Stimulated activated CD4-positive, alpha-beta T cell treated with anti-CD3 and anti-CD28 coated beads, Interleukin-15, amount 100 ng/mL, for 1 hour (primary cell): ENCODE measurements at places on chromosomes 3 and 15.

DNA sequence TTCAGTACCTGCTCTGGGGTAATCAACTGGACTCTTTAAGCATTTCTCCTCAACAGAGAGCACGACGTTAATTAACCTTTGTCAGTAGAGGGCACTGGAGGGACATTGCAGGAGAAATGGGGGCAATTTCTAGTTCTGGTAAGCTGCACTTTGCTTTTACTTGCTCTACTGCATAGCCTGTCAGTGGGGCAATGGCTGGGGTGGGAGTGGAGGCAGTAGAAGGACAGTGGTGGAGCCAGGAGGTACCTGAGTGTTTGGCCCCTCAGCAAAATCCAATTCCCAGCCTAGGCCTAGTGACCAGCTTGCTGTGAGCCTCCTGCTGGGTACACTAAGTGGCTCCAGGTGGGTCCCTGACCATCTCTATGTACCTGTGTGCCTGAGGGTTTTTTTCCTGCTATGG is 18.3 kb upstream of the MED12L start:
- DNase-seq, result no peak

DNA sequence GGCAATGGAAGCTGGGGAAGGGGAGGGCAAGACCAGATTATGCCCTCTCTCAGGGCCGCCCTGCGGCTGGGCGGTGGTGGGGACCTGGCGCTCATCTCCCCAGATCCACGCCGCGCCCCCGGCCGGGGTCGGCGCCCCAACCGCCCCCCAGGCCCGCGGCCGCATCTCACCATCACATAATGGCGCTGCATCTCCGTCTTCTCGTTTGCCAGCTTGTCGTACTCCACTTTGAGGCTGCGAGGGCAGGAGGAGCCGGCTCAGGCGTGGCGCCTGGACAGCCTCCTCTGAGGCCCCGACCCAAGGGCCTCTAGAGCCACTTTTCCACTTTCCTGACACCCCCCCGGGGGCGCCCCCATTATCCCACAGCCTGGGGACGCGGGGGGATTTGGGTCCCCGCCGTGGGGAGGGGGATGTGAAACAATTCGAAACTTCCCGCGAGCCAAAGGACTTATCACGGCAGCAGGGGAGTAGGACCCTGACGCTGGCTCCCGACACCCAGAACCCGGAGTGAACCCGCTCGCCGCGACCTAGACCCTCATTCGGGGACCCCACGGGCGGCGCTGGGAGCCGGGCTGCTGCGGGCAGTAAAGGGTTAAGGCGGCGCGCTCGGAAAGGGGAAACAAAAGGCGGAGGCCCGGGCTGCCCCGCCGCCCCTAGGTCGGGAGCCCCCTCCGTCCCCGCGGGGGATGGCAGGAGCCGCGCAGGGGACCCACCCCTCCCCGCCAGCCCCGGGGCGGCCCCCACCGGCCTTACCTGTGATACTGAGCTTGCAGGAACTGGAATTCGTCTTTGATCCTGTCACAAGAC is 2.1 kb downstream of the TLE3 start:
- DNase-seq, result peak; percentile 45

DNA sequence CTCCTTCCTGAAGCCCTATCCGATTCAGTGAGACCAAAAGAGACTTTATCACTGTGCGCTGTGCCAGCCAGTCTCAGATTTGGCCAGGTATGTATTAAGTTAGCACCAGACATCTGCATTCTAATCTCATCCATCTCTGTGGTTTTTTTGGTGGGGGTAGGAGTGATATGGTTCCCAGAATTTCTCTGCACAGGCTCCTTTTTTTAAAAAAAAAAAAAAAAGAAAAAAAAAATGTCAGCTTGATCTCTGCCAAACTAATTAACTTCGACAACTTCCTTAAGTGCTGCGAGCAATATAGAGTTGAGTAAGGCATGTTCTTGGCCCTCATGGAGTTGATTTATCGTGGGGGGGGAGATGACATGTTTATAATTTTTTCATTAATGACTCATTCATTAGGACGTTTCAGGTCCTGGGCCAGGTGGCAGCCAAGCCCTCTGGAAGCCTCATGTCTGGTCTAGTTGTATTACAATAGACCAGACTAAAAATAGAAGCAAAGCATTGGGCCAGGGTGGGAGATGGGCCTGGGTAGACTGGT is 12.9 kb downstream of the SLCO3A1 start:
- no peak for DNase-seq

GRCh38 chr3:76570436-76571057 is 469.4 kb upstream of the ROBO2 start:
- no peak for DNase-seq

DNA sequence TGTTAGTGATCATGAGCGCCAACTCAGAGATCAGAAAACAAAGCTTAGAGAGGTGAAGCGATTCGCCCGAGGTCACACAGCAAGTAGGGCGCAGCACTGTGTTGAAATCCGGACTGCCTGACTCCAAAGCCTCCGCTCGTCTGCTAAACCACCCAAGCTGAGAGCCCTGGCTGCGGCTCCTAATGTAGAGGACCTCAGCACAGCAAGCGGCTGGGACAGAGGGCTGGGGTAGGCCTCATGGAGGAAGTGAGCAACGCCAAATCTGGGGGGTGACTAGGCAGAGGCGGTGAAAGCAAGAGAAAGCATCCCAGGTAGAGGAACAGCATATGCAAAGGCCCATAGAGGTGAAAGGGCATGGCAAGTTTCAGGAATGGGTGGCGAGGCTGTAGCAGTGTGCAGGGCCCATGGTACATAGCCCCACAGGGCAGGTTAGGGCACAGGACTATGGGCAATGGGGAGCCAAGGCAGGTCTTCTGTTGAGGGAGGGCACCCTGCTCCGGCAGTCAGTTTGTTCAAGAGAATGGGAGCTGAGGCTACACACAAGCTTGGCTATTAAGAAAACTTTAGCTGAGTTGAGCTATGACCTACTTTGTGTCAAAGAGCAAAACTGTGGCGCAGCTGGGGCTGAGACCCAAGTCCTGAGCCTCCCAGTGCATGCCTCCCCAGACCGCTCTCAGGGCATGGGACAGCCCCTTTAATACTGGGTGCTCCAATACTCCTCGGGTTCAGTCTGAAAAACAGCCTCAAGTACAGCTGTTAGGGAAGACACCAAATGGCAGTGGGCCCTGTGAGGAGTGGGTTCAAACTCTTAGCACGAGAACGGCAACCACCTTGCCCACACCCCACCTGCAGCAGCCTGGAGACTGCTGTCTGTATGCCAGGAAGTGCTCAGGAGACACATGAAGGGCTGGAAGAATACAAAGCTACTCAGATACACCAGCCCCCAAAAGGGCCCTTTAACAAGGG is 988 bp upstream of the CFAP92 start:
- no peak for DNase-seq

DNA sequence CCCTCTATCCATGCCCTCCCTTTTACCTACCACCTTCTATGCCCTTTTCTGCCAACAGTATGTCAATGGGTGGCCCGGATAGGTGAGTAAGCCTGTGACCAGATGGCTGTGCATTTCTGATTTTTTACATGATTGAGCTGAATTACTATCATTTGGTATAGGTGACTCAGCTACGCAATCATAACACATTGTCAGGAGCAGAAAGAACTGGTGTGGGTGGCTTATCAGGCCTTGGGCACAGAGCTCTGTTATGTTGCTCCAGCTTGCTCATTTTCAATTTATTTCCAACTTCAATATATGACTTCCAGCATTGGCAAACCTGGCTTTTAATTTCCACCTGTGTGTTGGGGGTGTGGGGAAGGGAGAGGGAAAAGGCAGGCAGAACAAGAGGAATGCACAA is 86.6 kb upstream of the AGBL1 start:
- no peak for DNase-seq

- DNase-seq, result no peak
Observed at GRCh38 chr3:56829533-56829932, 27.8 kb upstream of the ARHGEF3 start.

- no peak for DNase-seq
Observed at GRCh38 chr3:148229107-148229506, 468.6 kb upstream of the AGTR1 start.

DNA sequence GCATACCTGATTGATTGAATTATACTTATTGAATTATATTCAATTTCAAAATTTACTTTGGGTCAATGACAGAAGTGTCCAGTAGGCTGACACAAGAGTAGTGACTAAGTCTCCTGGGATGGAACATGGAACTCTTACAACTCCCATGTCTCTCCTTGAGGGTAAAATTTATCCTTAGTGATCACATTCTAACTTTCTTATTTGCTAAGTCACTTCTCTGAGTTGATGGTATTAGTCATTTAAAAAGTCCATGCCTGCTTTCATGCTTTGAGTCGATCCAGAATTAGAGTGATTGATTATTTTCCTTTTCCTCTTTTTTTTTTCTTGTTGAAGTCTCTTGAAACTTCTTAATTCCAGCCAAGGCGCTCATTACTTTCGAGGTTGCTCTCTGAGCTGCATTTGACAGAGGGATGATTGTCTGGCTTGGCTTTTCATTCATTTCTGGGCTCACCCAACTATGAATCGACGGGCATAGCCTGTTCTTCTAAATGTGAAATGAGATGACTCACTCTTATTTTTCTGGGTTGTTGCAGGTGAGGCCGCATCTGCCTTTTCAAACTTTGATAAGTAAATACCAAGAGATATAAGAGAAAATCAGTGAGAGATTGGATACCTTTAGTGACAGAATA is 34.9 kb downstream of the LRRC3B start:
- no peak for DNase-seq
